ENCODE measurements at places on chromosomes 16 and 17. TPM values are rescaled to one million over a fixed set of nuclear protein-coding genes. Genes with fewer than 3 reads are reported as not detected.

CCL17 gene
- not detected for total RNA-seq

GAST gene
- total RNA-seq, result not detected

MGAT5B gene
- total RNA-seq, result 1.0 TPM

ZDHHC1 gene
- total RNA-seq, result 16.7 TPM

KRT24 gene
- not detected for total RNA-seq

GRCh38 chr17:81067391-81067811, 32.5 kb downstream of the BAIAP2 start:
- no peaks in the 10 kb centered on the region for H3K27me3 ChIP-seq
- no peak overlapping the region for H3K4me3 ChIP-seq
- H3K36me3 ChIP-seq, result peaks cover 9% of the 10 kb centered on the region
- H3K27ac ChIP-seq, result no peak overlapping the region
- H3K4me1 ChIP-seq, result peaks cover 26% of the 10 kb centered on the region
- DNase-seq, result no peak

GRCh38 chr16:2008009-2008526, 1.6 kb downstream of the ZNF598 start:
- peaks cover 29% of the 10 kb centered on the region for H3K4me1 ChIP-seq
- peak overlapping the region; percentile 92 for H3K27ac ChIP-seq
- H3K36me3 ChIP-seq, result no peaks in the 10 kb centered on the region

DNA sequence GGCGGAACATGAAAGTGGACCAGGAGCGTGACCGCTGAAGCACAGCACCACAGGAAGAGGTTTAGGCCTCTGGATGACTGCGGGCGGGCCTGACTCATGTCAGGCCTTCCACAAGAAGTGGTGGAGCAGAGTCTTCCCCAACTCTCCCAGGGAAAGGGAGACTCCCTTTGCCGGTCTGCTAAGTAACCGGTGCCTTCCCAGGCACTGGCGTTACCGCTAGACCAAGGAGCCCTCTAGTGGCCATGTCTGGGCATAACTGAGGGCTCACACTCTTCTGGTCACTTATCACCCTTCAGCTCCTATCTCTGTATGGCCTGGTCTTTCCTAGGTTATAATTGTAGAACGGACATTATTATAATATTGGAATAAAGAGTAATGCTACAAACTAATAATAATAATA, 1931.9 kb downstream of the TP53TG3F start:
- no peaks in the 10 kb centered on the region for H3K27me3 ChIP-seq
- H3K36me3 ChIP-seq, result peaks cover 1% of the 10 kb centered on the region
- H3K4me1 ChIP-seq, result no peaks in the 10 kb centered on the region
- H3K27ac ChIP-seq, result no peak overlapping the region

- no peaks in the 10 kb centered on the region for H3K4me1 ChIP-seq
- DNase-seq, result no peak
- no peaks in the 10 kb centered on the region for H3K27me3 ChIP-seq
- H3K27ac ChIP-seq, result no peak overlapping the region
Measured at GRCh38 chr16:47599512-47599911, 138.4 kb downstream of the PHKB start.

DNA sequence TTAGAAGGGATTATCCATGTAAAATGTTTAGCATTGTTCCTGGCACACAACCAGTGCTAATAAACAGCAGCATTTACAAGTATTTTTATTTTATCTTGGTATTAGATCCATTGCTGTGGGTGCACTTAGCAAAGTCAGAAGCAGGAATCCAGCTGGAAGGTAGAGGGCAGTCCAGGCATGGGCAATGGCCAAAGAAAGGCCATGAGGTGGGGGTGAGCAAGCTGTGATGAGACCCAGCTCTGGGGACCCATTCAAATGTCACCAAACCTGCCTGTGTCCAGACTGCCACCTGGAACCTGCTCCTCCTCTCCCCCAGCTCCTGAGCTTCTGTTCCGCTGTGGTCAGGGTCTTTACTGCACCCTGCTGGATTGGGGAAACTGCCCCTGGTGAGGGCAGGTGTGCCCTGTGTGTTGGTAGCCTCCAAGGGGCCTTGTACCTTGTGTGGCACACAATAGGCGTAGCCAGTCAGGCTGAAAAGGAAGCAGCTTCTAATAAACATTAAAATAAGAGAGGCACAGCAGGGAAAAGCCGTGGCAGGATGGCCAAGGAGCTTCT, 118.0 kb upstream of the CRHR1 start:
- no peak overlapping the region for H3K27ac ChIP-seq
- peaks cover 58% of the 10 kb centered on the region for H3K27me3 ChIP-seq
- no peaks in the 10 kb centered on the region for H3K4me1 ChIP-seq
